ENCODE measurements at places on chromosomes 12 and 14.

- no peak for DNase-seq
Observed at GRCh38 chr14:86055512-86056075, 525.6 kb downstream of the FLRT2 start.

- DNase-seq = no peak
Observed at GRCh38 chr14:105899071-105899641, 372.8 kb downstream of the TMEM121 start.

DNA sequence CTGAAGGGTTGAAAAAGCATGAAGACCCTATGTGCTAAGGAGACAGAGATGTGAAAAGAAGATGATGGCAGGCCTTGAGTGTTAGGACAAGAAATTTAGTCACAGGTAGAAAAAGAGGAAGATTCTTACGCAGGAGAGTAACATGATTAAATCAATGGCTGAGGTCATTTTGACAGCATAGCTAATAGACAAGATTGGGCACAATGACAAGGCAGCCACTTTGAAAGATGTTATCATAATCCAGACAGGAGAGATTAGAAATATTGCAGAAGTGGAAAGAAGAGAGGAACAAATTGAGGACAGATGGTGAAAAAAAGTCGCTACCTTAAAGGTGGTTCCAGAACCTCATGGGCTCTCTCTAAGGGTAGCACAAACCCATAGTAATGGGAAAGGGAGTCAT is 228.8 kb upstream of the DDHD1 start:
- no peak for DNase-seq

DNA sequence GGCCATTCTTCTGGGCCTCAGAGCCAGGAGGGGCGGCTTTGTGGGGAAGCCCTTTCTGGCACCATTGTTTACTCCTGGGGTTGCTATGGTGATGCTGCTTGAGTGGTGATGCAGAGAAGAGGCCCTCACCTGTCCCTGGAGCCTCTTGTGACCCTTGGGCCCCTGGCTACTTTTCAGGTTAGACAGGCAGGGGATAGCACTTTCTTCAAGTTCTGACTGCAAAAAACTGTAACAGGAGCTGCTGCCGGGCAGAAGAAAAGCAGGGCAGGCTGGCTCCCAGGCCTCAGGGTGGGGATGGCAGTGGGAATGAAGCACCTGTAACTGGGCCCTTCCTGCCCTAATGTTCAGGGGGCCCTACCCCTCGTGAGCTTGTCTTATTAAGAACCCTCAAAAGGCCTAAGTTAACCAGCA is at the start of gene TEX52:
TEX52 (minus strand) TSS at position 19 of the 411 bp plus-strand sequence; CDS start at position 6, 13 bp downstream.
- DNase-seq = no peak

DNA sequence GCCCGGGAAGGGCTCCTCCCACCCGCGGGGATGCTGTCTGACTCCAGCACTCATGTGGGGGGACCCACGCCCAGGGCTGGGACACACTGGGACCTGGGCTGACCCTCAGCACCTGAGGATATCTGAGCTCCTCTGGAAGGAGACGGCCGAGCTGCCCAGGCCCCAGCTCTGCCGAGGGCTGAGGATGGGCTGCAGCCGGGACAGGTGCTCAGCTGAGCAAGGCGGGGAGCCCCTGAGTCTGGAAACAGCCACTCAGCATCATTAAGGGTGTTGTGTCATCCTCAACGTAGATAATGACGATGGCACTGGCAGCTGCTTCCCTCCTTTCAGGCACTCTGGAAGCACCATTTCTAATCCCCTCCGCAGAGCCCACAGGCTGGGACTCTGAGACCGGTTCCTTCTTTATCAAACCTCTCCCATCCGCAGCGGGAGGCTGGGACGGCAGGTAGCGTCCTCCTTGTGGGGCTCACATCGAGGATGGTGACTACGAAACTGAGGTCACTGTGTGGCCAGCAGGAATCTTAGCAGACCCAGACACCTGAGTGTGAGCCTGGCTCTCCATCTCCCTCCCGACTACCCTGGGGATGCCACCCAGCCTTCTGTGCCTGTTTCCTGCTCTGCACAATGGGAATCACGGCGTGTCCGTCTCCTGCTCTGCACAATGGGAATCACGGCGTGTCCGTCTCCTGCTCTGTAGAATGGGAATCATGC is 26.7 kb upstream of the SFSWAP start:
- no peak for DNase-seq

GRCh38 chr12:87054226-87054625 is 798.0 kb upstream of the MGAT4C start:
- DNase-seq = no peak

DNA sequence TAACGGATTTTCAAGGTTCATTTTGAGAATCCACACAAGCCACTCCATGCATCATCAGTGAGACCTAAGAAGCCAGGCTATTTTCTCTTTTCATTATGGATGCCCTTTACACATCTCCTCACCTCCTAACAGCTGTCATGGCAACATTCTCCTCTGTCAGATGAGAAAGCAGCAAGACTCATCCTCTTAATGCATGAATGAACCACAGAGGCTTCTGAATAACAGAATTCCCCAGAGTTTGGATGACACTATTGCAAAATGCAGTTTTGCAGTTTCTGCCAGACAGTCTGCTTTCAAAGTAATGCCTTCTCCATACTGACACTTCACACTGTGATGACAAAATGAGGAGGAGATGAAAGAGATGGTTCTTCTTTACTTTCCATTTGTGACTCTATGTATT is 286.7 kb upstream of the GRIP1 start:
- no peak for DNase-seq

GRCh38 chr14:69876221-69876847 is 2.9 kb upstream of the SMOC1 start:
- DNase-seq = no peak

GRCh38 chr12:6033546-6033945 is 88.5 kb upstream of the ANO2 start:
- no peak for DNase-seq

- DNase-seq = no peak
Observed at GRCh38 chr12:111745211-111745610, 21.5 kb upstream of the ALDH2 start.

GRCh38 chr14:73146111-73146510 is 9.8 kb downstream of the PSEN1 start:
- DNase-seq = no peak

DNA sequence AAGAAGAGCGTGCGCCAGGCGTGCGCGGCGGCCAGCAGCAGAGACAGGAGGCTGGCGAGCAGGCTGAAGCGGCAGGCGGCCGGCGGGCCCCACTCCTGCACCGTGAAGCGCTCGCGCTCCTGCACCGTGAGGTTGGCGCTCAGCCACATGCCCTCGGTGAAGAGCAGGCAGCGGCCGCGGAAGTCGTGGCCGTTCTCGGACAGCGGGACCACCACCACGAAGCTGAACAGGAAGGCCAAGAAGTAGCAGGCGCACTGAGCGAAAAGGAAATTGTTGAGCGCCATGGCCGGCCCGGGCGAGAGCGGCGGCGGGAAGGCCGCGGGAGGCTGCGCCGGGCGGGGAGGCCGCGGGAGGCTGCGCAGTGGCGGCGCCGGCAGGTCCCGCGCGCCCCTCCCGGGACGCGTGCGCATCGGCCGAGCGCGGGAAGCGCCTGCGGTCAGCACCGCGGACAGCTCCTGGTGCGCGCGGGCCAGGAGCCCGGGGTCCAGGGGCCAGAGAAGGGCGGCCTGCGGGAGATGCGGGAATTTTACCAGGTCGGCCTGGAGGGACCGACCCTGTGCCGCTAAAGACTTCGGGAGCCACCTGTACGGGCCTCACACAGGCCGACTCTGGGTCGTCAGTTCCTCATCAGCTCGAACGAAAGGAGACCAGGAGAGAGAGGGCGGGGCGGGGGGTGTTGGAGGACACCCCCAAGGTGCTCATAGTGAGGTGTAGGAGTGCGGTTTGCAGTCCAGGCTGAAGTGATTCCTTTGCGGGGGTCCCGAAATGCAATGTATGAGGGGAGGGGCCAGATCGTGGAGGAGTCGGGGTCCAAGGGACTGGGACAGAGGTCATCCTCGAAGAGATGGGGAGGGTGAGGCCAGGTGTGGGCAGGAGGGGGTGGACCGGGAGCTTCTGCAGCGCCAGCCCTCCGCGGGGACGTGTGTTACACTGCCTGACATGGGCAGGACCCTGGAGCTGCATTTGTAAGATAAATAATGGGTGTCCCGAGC is at the start of gene TMEM179:
TMEM179 (minus strand) TSS at position 315 of the 992 bp plus-strand sequence; CDS start at position 284, 31 bp downstream.
- no peak for DNase-seq

- DNase-seq = no peak
Observed at GRCh38 chr14:68666899-68667298, 126.0 kb downstream of the ZFP36L1 start.

- DNase-seq = no peak
Observed at GRCh38 chr12:53196486-53196885, 10.6 kb downstream of the ITGB7 start.

DNA sequence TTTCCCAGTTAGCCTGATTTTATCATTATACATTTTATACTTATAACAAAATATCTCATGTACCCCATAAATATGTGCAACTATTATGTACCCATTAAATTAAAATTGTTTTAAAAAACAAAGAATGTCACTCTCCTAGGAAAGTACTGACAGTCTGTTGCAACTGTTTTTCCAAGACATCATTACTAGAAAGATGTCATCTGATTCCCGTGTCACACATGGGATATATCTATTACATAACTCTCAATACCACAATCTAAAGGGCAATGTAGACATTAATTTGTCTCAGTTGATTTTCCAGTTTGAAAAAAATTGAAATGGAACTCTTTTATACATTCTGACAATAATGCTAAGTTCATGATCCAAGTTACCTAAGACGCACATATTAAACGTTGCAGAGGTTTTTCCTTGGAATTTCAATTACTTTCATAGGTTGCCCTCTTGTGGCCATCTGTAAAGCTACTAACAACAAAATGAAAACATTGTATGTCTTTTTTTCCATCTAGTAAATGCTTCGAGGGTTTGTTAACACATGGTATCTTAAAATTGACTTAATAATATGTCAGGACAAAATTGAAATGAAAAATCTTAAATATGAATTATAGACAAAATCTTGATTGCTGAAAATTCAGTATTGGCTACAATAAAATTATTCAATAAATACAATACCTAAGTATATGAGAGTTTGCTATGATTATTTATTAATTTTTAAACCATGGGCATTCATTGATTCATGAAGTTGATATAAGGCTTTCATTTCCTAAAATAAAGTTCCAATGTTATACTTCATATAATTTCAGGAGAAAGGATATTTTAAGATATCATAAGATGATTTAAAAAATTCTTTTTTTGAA is 131.6 kb downstream of the PPFIA2 start:
- DNase-seq = no peak

GRCh38 chr12:56520048-56520447 is 1.6 kb upstream of the RBMS2 start:
- no peak for DNase-seq

DNA sequence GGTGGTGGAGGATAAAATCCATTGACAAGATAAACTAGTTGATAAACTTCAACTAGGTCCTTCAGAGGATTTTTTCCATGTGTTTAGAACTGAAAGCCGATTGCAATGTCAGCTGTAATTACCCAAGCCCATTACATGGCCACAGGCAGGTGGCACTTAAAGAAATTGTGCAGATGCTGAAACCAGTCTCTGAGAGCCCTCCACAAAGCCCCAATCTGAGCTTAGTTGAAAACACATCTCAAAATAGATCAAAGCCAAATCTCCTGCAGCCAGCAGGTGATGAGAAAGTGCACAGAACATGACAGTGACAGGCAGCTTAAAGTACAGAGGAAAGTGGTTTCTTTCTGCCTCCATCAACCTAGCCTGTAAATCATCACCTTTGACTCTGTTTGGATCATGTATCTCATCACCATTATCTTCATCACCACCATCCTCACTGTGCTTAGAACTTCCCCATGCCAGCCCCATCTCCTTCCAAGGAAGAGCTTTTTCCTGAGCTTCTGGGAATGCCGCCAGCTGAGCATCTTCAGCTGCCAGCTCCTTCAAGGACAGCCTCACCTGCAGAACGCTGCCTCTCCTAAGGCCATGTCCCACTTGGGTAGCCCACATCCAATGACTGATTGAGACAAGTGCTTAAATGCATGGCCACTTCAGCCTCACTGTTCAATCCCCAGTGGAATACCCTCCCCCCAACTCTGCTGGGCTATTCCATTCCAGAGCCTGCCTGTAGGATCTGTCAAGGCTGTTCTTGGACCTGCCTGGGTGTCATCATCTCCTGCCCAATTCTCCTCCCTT is 219.5 kb upstream of the TMEM132C start:
- DNase-seq = no peak

GRCh38 chr12:52835271-52836041 is 1.3 kb upstream of the KRT79 start:
- DNase-seq = no peak

- DNase-seq = no peak
Observed at GRCh38 chr14:22981090-22981875, 1.1 kb downstream of the AJUBA start.

GRCh38 chr12:54684636-54685630 is 36.8 kb upstream of the DCD start:
- DNase-seq = no peak

- DNase-seq = no peak
Observed at GRCh38 chr12:42737398-42737797, 147.9 kb upstream of the PRICKLE1 start.

- DNase-seq = no peak
Observed at GRCh38 chr12:132305991-132306884, 23.2 kb downstream of the GALNT9 start.

GRCh38 chr14:72898448-72898847 is 4.5 kb upstream of the DPF3 start:
- no peak for DNase-seq

DNA sequence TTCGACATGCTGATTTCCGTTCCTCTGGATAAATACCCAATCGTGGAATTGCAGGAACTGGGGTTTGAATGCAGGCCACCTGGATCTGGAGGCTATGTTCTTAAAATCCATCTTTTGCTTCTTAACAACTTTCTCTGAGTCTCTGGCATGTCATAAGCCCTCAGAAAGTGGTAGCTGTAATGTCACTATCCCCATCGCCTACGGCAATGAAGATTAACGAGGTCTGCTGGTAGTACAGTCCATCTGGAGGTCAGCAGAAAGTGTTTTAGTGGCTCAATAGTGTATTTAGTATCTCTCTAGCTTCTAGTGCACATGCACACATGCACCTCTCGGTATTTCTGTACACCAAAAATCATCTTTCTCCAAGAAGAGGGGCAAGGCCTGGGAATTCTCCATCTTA is 130.3 kb upstream of the NOS1 start:
- DNase-seq = no peak

DNA sequence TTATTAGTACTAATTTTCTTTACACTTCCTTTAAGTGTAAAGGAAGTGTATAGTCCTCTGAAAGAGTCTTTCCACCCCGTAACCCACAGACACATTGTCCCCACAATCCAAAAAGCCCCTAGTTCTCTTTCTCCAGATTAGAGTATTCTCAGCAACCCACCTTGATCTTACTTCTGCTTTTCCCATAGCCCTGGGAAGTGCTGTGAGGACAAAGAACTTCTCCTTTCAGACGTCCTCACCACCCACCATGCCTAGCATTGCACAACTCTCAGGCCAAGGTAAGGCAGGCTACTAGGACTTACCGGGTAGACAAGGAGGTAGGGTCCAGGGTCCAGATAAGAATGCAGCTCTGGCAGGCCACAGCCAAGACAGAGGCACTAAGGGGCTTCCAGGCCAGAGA is 7.4 kb downstream of the AAAS start:
- DNase-seq = no peak

- no peak for DNase-seq
Observed at GRCh38 chr12:20778969-20779368, 31.5 kb upstream of the SLCO1B3 start.

All from T-helper 1 cell (primary cell).